ENCODE measurements at places on chromosomes 6 and 20.

GRCh38 chr20:62186096-62186426, 3.2 kb downstream of the MTG2 start:
- DNase-seq: no peak

DNA sequence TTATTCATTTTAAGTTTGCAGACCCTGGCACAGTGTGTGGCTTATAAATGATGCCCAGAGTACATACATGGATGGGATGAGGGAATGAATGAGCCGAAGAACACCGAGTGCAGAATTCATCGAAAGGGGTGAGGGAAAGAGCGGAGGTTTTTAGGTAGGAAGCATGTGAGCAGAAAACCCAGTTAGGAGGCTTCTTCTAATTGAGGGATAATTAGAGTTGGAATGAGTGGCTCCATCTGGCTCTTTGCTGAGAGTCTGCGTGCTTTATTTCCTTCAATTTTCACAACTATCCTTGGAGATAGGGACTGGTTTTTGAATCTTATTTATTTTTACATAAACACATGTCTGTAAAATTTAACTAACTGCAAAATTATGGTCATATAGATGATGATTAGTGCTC, 150.7 kb downstream of the DOK5 start:
- DNase-seq: no peak

- DNase-seq: peak; percentile 40
Measured at GRCh38 chr6:2970753-2971419, 481 bp downstream of the SERPINB6 start.

- DNase-seq: no peak
Measured at GRCh38 chr20:33158637-33159385, 9.1 kb upstream of the BPIFA2 start.

GRCh38 chr6:105874835-105875626, 211.1 kb upstream of the PRDM1 start:
- no peak for DNase-seq

DNA sequence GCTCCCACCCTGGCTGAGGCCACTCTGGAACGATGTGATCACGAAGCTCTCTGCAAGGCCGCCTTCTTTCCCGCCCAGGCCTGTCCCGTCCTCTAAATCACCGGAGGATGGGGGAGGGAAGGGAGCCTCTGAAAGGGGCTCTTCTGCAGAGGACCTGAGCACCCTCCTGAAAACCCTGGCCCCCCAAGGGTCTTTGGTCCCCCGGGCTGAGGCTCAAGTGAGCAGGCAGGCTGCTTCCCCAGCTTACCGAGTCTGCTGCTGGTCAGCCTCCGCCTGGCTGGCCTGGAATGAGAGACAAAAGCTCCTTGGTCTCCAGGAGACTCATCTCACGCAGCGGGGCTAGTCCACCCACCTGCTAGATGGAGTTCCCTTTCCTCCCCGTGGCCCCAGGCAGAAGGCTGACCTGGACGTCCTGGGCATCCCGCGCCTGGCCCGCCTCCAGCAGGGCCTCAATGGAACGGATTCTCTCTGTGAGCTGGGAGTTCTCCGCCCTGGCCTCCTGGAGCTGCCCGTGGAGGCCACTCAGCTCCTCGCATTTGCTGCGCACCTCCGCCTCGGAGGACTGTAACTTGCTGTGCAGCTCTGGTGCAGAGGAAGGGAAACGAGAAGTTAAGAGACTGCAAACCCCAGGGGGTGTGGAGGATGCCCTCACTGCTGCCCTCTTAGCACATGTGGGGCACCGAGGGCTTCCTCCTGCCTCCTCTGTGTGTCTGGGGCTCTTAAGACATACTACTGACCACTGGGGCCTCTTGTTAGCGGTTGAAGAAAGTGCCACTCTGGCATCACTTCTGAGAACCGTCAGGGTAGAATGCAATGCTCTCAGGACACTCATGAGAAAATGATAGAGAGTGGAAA, 54.7 kb downstream of the RRBP1 start:
- no peak for DNase-seq

GRCh38 chr6:85401186-85402021, 48.5 kb upstream of the NT5E start:
- DNase-seq: no peak

DNA sequence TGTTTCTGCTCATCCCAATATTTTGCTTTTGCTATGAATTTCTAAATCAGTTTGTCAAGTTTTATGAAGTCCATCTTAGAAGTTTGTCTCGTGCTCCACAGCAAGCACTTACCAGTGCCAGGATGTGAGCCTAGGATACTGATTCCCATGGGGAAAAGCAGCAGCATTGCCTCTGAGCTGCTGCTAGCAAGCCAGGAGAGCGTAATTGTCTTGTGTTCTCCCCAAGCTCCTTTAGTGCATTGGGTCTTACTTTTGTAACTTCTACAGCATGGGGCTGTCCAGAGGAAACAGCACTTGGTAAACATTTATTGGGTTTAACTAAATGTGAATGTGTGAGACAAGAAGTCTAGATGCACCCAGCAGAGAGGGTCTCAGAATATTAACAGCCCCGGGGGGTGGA, 76.1 kb downstream of the RNF182 start:
- DNase-seq: peak; percentile 37

- DNase-seq: no peak
Measured at GRCh38 chr20:40753472-40753871, 64.4 kb upstream of the MAFB start.

- no peak for DNase-seq
Measured at GRCh38 chr20:8795404-8795803, 273.5 kb upstream of the PLCB4 start.

GRCh38 chr6:33116841-33117711, 41.3 kb downstream of the HLA-DPB1 start:
- no peak for DNase-seq

GRCh38 chr6:56244089-56244488, 3.3 kb downstream of the COL21A1 start:
- no peak for DNase-seq

DNA sequence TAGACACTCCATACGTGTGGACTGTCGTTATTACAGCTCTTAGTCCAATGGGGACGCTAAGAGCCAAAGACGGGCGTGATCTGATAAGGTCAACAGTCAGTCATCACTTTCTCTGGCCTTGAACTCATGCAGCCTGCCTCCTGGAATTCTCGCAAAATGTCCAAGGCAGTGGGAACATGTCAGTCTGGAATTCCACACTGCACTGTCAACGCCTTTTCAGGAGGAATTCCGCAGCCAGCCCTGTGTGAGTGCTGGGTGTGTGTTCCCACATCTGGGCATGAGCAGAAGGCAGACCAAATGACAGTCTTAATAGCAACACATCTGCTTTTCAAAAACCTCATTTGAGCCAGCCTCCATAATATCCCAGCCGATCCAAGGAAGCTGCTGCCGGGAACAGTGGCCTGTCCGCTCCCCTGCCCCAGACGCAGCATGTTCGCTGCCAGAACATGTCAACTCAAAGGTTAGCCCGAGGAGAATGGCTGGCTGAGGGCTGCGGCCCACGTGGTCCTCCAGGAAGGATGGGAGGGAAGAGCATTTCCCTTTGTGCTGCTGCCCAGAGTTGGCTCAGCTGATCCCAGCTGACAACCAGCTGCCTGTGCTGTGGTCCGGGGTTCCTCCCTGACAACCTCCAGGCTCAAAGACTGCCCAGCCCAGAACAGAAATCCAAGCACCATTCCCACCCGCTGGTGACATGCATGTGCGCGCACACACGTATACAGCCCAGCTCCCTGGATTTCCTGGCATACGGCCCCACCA, 103.1 kb downstream of the SULF2 start:
- peak; percentile 65 for DNase-seq

- no peak for DNase-seq
Measured at GRCh38 chr6:147345902-147346301, 141.7 kb downstream of the STXBP5 start.

DNA sequence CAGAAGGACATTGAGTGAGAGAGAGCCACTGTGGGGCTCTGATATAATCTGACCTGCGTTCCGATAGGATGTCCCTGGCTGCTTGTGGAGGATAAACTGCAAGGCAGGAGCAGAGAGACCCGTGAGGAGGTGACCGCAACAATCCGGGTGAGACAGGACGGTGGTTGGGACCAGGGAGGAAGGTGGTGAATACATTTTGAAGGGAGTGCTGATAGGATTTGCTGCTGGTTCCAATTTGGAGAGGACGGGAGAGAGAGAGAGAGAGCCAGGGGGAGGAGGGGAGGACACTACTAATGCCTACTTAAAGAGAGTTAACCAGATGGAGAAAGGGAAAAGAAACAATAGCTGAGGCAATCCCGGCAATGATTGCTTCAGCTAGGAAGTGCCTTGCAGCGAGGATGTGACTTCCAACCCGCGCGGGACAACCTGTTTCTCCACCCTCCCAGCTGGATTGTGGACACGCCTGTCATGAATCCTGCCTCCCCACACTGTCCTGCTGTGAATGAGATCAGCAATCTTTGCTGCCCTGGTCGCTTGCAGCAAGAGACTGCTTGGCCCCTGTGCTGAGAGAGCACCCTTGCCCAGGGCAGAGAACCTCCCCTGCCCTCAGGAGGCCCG, 199.0 kb upstream of the KCNG1 start:
- peak; percentile 83 for DNase-seq

DNA sequence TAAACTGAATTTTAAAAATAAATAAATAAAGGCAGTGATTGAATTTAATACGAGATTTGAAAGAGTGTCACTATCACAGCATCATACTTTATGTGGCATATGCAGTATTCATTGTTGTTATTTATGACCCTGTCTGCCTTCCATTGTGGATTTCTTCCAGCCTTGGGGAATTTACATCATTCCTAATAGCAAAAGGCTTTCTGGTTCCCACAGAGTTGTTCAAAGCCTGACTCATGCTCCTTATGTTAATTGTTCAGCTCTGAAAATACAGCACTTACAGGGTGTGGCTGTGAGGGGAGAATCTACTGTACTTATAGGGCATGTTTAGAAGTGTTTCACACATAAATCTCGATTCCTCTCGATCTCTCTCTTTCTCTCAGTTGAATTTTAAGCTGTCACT, 54.4 kb downstream of the JAG1 start:
- DNase-seq: peak; percentile 97

- DNase-seq: no peak
Measured at GRCh38 chr6:13558718-13559117, 15.7 kb upstream of the SIRT5 start.

DNA sequence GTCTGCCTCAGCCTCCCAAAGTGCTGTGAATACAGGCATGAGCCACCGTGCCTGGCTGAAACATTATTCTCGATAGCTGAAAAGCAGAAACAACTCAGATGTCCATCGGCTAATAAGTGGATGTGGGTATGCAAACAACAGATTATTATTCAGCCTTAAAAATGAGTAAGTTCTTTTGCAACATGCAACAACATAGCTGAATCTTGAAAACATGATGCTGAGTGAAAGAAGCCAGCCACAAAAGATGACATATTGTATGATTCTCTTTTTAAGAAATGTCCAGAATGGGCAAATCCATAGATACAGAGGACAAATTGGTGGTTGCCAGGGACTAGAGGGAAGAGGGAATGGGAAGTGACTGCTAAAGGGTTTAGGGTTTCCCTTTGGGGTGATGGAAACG, 61.7 kb downstream of the RIOK1 start:
- DNase-seq: peak; percentile 17

- DNase-seq: no peak
Measured at GRCh38 chr6:135411339-135411738, 86.2 kb downstream of the AHI1 start.

- no peak for DNase-seq
Measured at GRCh38 chr6:48016020-48016755, 94.8 kb downstream of the PTCHD4 start.
